ENCODE measurements at places on chromosomes 2 and 18.

DNA sequence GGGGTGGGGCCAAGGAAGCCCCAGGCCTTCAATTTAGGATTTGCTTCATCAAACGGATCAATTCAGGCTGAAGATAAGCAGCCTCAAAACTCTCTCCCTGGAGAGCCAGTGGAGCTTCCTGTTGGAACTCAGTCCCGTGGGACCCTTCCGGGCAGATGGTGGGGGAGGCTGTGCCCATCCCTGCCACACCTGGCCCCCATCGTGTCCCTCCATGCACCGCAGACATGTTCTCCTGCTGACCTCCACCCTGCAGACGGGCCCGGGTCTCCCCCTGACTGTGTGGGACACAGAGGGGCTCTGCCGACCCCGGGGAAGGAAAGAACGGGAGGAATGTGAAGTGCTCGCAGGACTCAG, 144.2 kb downstream of the TPO start:
- DNase-seq: no peak

GRCh38 chr2:43513796-43514195, 82.0 kb downstream of the THADA start:
- DNase-seq: no peak

- DNase-seq: peak; percentile 59
These were observed 69.2 kb upstream of the WIPF1 start for GRCh38 chr2:174666845-174667244.

DNA sequence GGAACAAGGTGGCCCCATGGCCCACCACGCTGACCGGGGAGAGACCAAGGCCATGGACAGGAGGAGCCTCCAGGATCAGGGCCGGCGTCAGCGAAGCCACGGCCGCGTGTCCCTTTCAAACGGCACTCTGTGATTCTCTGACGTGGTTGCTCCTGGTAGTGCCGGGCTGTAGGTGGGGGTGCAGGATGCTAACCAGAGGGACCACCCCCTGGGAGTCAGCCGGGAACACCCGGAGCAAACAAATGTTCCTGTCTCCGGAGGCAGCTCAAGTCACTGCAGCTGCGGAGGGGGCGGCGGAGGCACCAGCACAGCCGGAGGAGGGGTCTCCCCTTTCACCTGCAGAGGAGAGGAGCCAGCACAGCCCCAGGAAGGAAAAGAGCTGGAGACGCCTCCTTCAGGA, 750.6 kb upstream of the SALL3 start:
- no peak for DNase-seq

GRCh38 chr18:10201659-10202058, 252.8 kb upstream of the APCDD1 start:
- DNase-seq: no peak

GRCh38 chr18:74608681-74609080, 11.0 kb downstream of the ZNF407 start:
- DNase-seq: no peak

GRCh38 chr2:160575368-160575767, 81.8 kb upstream of the RBMS1 start:
- no peak for DNase-seq

DNA sequence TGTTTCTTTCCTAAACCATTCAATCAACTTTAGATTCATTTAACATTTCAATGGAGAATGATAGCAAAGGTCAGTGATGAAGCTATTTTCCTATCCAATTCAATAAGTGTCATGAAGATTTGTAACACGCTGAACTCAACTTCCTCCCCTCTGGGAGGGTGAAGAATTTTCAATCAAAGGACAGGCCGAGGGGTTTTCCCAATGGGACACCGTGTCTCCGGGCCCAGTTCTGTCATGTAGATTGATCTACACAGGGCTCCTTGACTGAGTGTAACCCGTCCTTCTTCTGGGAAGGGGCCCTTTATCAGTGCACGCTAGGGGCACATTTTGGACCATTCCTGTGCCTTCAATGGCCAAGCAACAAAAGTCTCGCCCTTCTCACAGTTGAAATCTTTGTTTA, 90.1 kb downstream of the KCNE4 start:
- no peak for DNase-seq

GRCh38 chr2:145597006-145597405, 1077.1 kb upstream of the ZEB2 start:
- DNase-seq: no peak

- no peak for DNase-seq
These were observed 7.3 kb upstream of the GALM start for GRCh38 chr2:38658613-38659012.

- no peak for DNase-seq
These were observed 297.2 kb upstream of the SLC14A2 start for GRCh38 chr18:45317948-45318640.

DNA sequence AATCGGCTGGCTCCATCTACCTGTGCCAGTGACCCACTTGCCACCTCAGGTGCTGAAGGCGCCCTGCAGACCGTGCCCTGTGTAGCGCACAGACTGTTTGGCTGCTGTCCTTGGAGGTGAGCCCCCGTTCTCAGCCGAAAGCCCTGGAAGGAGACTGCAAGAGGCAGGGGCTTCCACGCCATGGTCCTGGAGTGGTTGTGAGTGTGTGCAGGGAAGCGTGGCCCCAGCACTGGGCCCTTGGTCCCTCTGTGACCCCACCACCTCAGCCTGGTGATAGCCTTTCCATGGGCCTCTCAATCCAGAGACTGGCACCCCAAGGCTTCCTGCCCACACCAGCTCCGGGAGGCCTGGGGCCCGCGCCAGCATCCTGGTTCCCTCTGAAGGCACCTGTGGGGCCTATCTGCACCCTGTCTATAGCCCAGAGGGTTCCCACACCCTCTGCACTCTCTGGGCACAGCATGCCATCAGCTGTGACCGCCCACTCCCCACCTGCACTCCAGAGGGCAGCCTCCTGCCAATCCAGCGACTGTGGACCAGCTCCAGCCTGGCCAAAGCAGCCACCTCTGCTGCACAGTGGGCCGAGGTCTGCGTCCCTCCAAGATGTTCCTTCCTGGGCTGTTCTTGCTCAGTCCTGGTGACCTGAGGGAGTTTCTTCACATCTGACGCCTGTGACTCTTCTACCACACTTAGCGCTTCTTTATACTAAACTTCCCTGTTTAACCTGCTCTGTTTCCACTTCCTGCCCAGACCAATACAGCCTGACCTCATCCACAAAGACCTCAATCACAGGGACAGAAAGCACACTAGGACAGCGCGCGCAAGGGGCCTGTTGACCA, 109.5 kb downstream of the EIPR1 start:
- DNase-seq: no peak

- no peak for DNase-seq
These were observed 50.2 kb downstream of the COL4A3 start for GRCh38 chr2:227214622-227215041.

DNA sequence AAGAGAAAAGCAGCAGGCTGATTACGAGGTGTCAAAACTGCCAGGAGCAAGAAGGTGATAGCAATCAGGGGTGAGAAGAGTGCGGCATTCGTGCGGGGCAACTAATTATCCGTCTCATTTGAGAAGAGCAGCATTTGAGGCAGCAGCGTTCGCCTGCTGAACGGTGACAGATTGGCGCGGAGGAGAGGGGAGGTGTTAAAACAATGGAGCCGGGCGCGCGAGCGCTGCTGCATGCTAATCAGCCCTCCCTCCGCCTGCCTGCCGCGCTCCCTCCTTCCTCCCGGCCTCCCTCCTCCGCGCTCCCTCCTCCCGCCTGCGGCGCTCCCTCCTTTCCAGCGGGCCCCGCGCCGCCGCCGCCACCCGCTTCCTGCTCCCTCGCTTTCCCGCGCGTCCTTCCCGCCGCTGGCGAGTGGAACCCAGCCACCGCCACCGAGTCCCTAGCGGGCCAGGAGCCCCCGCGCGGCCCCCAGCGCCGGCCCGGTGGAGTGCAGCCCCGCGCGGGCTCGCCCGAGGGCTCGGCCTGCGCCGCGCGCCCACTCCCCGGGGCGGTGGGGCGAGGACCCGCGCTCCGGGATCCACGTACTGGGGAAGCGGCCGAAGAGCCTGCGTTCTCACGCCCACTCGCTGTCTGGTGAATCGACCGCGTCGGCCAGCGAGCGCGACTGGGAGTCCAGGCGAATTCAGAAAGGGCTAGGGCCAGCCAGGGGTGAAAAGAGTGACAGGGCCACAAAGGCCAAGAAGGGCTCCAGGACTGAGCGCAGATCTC, 69.5 kb upstream of the PSMD14 start:
- DNase-seq: peak; percentile 85

DNA sequence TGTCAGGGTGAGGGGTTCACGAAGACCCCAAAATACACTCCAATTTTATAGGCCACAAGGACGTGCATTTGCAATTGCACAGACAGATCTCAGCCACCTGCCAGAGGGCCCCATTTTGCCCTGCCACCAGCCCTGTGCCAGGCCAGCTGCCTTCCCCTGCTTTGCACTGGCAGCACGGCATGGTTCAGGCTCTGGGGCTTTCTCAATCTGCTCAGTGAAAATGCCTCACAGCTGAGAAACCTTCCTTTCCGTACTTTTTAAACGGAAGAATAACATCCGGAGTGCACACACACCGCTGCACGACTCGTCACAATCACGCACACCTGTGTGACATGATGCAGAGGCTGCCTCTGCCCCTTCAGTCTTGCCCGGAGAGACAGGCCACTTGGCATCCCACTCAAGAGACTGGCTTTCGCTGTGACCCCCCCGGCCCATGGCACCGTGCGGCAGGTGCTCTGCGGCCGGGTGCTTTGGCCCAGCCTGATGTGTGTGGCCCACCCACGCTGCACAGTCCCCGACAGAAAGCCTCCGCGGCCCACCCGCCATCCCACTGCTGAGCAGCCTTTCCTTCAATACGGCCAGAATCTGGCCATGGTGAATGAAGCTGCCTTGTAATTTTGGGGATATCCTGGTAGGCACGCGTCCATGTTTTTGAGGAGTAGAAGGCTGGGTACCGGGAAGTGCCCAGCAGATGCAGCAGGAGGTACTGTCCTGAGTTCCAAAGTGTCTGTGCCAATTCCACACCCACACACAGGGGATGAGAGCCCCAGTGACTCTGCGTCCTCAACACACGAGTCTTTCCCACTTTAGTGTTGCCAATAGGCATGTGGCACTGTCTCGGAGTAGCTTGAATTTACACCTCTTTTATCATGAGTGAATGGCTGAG, 88.8 kb downstream of the USP40 start:
- DNase-seq: no peak

- DNase-seq: no peak
These were observed 72.2 kb upstream of the L3MBTL4 start for GRCh38 chr18:6486764-6487426.

DNA sequence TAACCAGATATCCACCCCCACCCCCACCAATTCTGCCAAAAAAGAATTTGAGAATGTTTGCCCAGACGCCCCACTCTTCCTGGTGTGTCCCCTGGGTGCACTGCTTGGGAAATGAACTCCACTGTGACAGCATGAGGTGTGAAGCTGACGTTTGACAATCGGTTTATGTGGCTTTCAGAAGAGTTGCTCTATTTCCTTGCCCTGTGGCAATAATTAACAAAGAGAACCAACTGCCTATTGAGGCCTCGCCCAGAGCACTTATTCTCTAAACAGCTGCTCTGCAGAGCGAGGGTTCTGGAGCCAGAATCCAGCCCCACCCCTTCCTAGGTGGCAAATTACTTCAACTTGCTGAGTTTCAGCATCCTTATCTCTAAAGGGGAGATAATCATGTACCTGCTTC, 115.8 kb upstream of the SIX3 start:
- DNase-seq: no peak

GRCh38 chr18:65587491-65587890, 163.3 kb upstream of the CDH7 start:
- DNase-seq: no peak

DNA sequence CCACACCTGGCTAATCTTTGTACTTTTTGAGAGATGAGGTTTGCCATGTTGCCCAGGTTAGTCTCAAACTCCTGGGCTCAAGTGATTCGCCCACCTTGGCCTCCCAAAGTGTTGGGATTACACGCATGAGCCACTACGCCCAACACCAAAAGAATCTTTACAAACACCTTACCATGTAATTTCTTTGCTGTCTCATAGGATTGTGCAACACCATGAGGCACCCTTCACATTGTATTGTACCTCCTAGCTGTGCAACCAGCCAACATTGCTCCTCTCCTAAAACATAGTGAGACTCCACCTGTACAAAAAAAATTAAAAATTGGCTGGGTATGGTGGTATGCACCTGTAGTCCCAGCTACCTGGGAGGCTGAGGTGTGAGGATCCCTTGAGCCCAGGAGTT, 3.1 kb upstream of the MFSD6 start:
- no peak for DNase-seq

- DNase-seq: no peak
These were observed 17.1 kb upstream of the ZNF236 start for GRCh38 chr18:76805221-76805620.

DNA sequence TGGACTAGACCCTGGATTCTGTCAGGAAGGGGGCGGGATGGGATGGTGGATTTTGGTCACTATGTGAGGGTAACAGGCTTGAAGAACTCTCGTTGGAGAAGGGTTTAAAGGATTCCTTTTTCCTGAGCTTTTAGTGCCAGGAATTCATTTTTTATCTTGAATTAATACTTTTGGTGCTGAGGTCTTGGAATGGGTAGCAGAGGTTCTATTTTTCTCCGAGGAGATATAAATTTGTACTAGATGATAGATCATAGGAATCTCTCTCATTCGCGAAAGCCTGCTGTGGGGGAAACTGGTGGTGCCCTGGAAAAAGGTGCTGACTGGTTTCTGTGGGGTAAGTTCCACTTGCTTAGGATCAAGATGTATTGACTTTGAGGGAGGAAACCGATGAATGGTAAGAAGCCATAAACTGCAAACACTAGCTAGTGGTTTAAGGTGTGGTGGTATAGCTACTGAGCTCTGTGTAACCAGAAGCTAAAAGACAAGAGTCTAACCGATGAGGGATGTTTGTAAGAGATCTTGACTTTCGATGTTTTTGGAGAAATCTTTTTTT, 706 bp downstream of the AGPS start:
- DNase-seq: no peak

DNA sequence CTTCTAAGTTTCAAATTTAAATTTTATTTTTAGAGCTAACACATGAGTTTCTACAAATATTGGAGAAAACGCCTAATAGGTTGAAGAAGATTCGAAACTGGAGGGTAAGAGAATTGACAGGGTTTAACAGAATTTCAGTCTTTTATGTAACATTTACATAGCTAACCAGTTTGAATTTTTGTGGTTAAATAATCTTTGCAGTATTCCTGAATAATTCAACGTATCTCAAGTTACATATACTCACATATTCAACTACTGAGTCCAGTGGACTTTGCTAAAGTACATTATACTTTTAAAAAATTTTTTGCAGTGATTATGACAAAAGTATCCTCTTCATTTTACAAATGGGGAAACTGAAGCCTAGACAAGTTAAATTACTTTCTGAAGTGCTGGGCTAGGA, 34.0 kb downstream of the CCNT2 start:
- DNase-seq: no peak

DNA sequence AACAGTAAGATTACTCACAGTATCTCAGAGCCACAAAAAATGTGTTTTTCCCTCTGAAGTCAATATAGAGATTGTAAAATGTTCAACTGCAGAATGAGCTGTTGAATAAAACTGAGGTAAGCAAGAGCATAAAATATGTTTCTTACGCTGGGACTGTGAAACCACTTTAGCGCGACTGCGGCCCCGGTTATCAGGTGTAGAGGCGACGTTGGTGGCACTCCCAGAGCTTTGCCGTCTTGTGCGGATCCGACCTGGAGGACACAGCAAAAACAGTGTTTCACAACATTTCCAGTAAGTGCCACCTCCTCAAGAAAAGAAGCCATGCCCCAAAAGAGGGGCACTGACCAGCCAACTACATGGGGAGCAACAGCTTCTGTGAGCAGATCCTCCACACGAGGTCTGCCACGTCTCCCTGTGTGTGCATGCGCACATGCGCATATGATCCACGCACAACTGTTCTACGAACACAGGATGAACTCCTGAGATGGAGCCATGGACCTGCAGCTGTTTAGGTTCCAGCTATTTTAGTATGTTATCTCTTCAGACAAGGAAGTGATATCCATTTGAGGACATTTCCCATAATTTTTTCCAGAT, 100.7 kb upstream of the RNU4ATAC start:
- no peak for DNase-seq
